ENCODE measurements at places on chromosomes 5 and 9. TPM values are rescaled to one million over a fixed set of nuclear protein-coding genes. Genes with fewer than 3 reads are reported as not detected.

DNA sequence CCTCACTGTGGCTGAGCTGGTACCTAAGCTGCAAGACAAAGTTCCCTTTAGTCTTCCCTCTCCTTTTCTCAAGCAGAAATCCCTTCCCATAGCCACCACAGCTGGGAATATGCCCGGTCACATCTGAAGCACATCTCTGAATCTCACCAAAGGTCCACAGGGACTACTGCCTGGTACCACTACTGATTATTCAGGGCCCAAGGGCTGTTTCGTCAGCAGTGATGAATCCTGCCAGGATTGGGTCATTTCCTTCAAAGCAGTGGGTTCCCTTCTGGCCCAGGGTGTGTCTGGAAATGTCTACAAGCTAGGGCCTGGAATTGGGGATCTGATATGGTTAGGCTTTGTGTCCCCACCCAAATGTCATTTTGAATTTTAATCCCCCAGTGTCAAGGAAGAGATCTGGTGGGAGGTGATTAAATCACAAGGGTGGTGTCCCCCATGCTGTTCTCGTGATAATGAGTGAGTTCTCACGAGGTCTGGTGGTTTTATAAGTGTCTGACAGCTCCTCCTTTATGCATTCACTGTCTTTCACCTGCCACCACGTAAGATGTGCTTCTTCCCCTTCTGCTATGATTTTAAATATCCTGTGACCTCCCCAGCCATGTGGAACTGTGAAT lies 83.2 kb upstream of the FST start:
- no peaks in the 10 kb centered on the region for H3K36me3 ChIP-seq
- no peaks in the 10 kb centered on the region for H3K4me1 ChIP-seq
- no peak for DNase-seq
- no peaks in the 10 kb centered on the region for H3K27me3 ChIP-seq

Gene EXOSC3
- total RNA-seq, result 24.6 TPM

DNA sequence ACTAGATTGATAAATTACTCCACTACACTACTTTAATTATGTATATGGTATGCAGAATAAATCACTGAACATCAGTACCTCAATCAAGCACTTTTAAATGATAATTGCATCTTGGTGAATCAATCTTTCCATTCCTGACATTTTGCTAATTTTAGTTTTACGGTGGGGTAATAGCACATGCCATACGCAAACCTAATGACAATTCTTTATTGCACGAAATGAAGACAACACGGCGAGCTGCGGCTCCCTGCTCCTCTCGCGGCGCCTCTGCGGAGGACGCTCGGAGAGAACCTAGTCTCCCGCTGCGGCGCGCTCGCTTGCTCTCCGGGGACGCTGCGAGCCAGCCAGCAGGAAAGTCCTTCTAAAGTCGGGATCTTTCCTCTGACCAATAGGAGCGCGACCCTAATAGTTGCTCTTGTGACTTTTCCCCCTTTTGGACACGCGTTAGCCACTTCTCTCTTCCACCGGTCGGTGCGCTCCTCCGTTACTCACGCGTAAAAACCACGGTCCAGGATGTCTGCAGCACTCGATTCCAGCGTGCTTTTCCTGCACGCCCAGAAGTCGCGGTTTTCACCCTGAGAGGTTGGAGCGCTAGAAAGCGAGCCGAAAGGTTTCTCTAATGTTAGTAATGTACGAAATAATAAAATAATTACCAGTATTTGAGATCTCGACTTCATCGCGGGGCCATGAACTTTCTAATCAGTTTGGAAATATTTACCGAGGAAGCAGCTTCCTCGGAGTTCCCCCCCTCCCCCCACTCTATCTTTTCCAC lies 1.0 kb upstream of the MEF2C start:
- no peaks in the 10 kb centered on the region for H3K4me1 ChIP-seq
- H3K36me3 ChIP-seq, result no peaks in the 10 kb centered on the region
- peak; percentile 63 for DNase-seq
- H3K4me3 ChIP-seq, result peak overlapping the region; percentile 70
- H3K27me3 ChIP-seq, result no peaks in the 10 kb centered on the region

Gene PLPP7
- 4.9 TPM for total RNA-seq

Gene CCNI2
- total RNA-seq, result 3.0 TPM

Gene ENTPD2
- total RNA-seq, result 14.8 TPM

DNA sequence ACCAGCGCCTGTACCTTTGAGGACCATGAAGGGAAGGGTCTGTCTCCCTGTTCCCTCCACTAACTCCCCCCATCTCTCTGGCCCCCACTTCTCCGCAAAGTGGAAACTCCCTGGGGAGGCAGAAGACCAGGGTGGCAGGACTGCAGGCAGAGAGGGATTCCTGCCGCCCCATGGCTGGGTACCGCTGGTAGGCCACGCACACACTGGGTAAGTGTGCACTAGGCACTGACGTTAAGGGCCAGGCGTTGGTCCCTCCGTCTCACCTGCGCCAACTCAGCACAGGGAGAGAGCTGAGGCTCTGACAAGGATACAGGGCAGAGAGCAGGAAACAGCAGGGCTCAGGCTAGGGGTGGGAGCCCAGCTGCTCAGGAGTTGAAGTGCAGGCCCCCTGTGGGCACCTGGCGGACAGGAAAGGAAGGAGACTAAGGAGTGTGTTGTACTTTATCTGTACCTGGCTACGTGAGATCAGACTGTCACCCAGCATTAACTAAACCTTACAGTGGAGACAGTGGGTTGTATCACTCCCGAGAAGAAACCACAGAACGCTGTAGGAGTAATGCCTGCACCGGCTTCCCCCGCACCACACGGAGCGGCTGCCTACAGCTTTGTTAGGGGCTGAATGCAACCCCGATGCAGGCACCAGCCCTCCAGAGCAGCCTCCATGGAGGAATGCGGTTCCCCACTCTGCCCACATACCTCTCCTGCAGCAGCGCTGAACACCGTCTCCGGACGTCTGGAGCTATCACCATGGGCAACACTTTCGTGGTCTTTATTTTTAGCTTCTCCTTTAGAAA lies 34.2 kb upstream of the CLPTM1L start:
- peaks cover 7% of the 10 kb centered on the region for H3K4me1 ChIP-seq
- H3K27me3 ChIP-seq, result peaks cover 12% of the 10 kb centered on the region
- DNase-seq, result no peak

- H3K36me3 ChIP-seq, result no peaks in the 10 kb centered on the region
- H3K27ac ChIP-seq, result no peak overlapping the region
- H3K4me3 ChIP-seq, result no peak overlapping the region
- no peaks in the 10 kb centered on the region for H3K4me1 ChIP-seq
Measured at GRCh38 chr5:5309645-5310044, 112.8 kb upstream of the ICE1 start.

DNA sequence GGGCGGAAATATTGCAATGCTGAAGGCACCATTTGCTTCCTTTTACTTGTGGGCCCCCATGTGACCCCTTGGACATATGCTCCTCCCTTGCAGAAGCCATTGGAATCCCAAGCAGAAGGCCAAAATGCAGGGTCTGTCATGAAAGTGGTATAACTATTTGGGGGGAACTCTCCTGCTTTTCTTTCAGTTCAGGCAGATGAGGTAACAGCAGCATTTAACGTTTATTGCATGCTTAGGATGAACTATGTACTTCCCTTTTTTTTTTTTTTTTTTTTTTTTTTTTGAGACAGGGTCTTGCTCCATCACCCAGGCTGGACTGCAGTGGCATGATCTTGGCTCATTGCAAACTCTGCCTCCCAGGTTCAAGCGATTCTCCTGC lies 7.8 kb downstream of the FOXI1 start:
- H3K4me3 ChIP-seq, result no peak overlapping the region
- H3K4me1 ChIP-seq, result no peaks in the 10 kb centered on the region
- no peaks in the 10 kb centered on the region for H3K36me3 ChIP-seq
- H3K27me3 ChIP-seq, result no peaks in the 10 kb centered on the region

GRCh38 chr9:14179449-14179848 lies 134.5 kb downstream of the NFIB start:
- no peaks in the 10 kb centered on the region for H3K36me3 ChIP-seq
- no peaks in the 10 kb centered on the region for H3K27me3 ChIP-seq
- DNase-seq, result peak; percentile 20
- peaks cover 23% of the 10 kb centered on the region for H3K4me1 ChIP-seq
- no peak overlapping the region for H3K4me3 ChIP-seq

GRCh38 chr9:134617836-134618162 lies 23.8 kb upstream of the COL5A1 start:
- H3K27ac ChIP-seq, result no peak overlapping the region
- DNase-seq, result no peak
- H3K4me1 ChIP-seq, result no peaks in the 10 kb centered on the region
- no peaks in the 10 kb centered on the region for H3K27me3 ChIP-seq

- DNase-seq, result no peak
- no peaks in the 10 kb centered on the region for H3K36me3 ChIP-seq
- no peak overlapping the region for H3K4me3 ChIP-seq
- no peaks in the 10 kb centered on the region for H3K4me1 ChIP-seq
- no peak overlapping the region for H3K27ac ChIP-seq
Measured at GRCh38 chr9:13750639-13751038, 471.1 kb upstream of the MPDZ start.

GRCh38 chr5:179124273-179124852 lies 64.2 kb downstream of the ZNF354C start:
- H3K27ac ChIP-seq, result no peak overlapping the region
- no peaks in the 10 kb centered on the region for H3K27me3 ChIP-seq
- no peaks in the 10 kb centered on the region for H3K4me1 ChIP-seq
- no peaks in the 10 kb centered on the region for H3K36me3 ChIP-seq

Gene FRRS1L
- total RNA-seq, result 0.64 TPM

Gene BTNL8
- 19.7 TPM for total RNA-seq

Gene PCDHGA6
- total RNA-seq, result 2.4 TPM

Gene SLC2A8
- total RNA-seq, result 37.1 TPM

Gene BTNL3
- 146 TPM for total RNA-seq

Gene C9orf85
- total RNA-seq, result 3.0 TPM

- H3K4me1 ChIP-seq, result peaks cover 6% of the 10 kb centered on the region
- no peak for DNase-seq
- no peak overlapping the region for H3K4me3 ChIP-seq
- no peaks in the 10 kb centered on the region for H3K27me3 ChIP-seq
Measured at GRCh38 chr9:105051897-105052296, 123.9 kb upstream of the ABCA1 start.

DNA sequence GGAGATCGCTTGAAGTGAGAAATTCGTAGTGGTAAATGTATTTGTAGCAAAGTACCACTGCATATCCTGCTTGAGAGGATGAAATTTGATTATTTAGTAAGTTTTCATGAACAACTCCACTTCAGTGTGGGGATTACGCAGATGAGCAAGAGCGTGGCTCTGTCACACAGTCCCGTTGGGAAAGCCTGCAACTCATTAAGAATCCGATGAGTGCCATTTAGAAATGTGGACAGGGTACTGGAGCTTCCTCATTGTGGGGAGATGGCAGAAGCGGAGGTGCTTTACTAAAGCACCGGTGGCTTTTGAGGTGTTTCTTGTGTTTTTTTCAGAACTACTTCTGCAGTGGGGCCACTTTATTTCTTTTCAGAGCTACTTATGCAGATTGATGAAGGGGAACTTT lies 1.4 kb downstream of the TJP2 start:
- peaks cover 27% of the 10 kb centered on the region for H3K4me1 ChIP-seq
- no peak for DNase-seq
- no peak overlapping the region for H3K27ac ChIP-seq
- H3K36me3 ChIP-seq, result no peaks in the 10 kb centered on the region

Gene CD274
- total RNA-seq, result 1.2 TPM

- no peaks in the 10 kb centered on the region for H3K36me3 ChIP-seq
- no peak overlapping the region for H3K27ac ChIP-seq
- H3K27me3 ChIP-seq, result no peaks in the 10 kb centered on the region
- no peak for DNase-seq
- H3K4me3 ChIP-seq, result peak overlapping the region; percentile 89
Measured at GRCh38 chr9:95874303-95874988, 1.0 kb upstream of the ERCC6L2 start.

DNA sequence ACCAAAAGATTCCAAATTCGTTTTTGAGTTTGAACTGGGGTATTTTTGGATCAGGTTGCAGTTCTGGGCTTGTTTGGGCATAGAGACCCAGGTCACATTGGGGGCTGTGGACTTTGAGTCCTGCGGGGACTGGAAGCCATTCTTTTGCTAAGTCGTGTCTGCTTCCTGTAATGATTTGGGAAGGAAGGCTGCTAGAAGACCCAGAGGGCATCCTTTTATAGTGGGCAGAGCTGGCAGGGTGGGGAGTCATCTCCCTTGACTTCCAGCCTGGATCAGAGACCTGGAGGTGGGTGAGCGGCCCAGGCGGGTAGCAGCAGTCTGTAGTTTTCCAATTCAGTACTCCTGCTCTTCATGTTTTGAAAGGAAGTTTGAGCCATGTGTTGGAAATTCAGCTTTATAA lies 11.3 kb downstream of the ZNF618 start:
- peaks cover 38% of the 10 kb centered on the region for H3K4me1 ChIP-seq
- H3K4me3 ChIP-seq, result no peak overlapping the region
- DNase-seq, result no peak

GRCh38 chr9:71627537-71627936 lies 140.8 kb downstream of the CEMIP2 start:
- DNase-seq, result no peak
- no peak overlapping the region for H3K4me3 ChIP-seq
- H3K36me3 ChIP-seq, result no peaks in the 10 kb centered on the region
- H3K27ac ChIP-seq, result no peak overlapping the region
- H3K4me1 ChIP-seq, result peaks cover 7% of the 10 kb centered on the region

DNA sequence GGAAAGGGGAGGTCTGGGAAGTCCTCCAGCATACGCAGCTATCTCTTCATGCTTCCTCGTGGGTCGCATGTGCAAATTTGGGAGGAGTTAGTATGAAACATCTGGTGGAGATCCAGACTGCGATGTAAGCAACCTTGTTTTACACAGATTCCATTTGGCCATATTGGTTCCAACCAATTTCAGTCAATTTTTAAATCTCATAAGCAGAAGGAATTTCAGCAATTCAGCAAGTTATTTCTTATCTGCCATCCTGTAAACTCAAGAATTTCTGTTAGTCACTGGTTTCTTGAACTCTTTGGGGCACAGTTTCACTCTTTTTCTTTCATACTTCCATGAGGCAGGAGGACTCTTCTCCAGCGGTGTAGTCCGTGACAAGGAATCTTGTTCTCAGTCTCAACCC lies 130.4 kb upstream of the CLINT1 start:
- DNase-seq, result no peak
- peaks cover under 1% of the 10 kb centered on the region for H3K4me1 ChIP-seq
- no peaks in the 10 kb centered on the region for H3K27me3 ChIP-seq
- H3K36me3 ChIP-seq, result no peaks in the 10 kb centered on the region
- H3K27ac ChIP-seq, result no peak overlapping the region

Measured in transverse colon (tissue), 4 donors.